NCI-H69 (cell line): ENCODE measurements at places on chromosomes 3 and 15.
A peak's percentile ranks its signal among the peaks of the same experiment; 100 is the strongest.

DNA sequence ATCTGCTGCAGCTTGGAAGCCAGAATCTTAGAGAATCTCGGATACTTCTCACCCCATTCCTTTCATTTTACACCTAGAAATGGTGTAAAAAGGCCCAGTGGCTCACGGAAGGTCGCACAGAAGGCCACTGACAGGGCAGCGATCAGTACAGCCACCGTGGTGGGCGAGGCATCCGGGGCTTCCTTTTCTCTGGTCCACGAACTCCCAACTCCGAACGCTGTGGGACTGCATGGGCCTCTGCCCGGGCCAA lies 36.3 kb upstream of the POLG start:
- no peak for DNase-seq

DNA sequence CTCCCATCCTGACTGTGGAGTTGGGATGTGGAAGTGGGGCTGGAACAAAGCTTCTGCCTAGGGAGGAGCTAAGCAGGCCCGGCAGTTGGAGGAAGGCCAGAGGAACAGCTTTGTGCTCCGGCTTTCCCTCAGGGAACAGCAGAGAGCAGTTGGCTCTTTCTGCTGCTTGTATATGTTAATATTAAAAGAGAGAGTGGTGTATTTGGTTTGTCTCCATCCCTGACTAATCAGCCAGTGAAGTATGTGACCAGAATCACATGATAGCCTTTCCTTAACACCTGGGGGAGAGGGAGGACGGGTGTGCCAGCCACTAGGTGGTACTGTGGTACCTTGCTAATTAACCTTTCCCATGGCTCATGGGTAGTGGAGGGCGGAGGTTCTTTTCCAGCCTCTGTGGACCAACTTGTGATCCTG lies 10.0 kb downstream of the EIF2B5 start:
- DNase-seq: peak; percentile 70

DNA sequence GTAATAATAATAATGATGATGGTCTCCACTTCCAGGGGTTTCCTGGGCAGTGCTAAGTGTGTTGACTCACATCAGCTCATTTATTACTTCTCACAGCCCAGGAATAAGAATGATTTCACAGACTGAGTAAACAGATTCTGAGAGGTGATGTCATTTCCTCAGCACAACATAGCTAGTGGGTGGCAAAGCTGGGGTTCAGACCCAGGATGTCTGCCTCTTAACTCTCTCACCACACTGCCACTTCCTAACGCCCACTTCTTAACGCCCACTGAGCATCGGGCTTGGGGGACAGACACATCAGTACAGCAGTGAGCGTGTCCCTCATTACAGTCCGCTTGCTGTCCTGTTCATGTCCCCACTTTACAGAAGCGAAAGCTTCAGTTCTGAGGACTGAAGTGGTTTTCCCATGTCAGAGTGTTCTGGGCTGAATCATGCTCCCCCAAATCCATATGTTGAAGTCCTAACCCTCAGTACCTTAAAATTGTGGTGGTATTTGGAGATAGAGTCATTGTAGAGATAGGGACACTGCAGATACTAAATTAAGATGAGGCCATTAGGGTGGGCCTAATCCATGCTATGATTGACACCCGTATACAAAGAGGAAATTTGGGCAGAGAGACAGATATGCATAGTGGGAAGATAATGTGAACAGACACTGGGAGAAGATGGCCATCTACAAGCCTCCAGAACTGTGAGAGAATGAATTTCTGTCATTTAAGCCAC lies 68.0 kb downstream of the ATP2B2 start:
- DNase-seq: no peak

GRCh38 chr3:97934980-97935695 lies 37.1 kb downstream of the RIOX2 start:
- DNase-seq: no peak

GRCh38 chr3:37499061-37499785 lies 324.8 kb upstream of the LRRFIP2 start:
- no peak for DNase-seq

DNA sequence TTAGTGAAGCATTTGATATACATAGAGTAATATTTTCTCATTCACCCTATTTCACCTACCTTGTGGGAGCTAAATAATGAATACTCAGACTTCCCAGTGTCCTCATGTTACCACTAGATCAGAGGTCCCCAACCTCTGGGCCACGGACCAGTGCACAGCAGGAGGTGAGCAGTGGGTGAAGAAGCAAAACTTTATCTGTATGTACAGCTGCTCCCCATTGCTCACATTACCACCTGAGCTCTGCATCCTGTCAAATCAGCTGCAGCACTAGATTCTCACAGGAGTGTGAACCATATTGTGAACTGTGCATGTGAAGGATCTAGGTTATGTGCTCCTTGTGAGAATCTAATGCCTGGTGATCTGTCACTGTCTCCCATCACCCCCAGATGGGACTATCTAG lies 79.4 kb downstream of the RETNLB start:
- DNase-seq: no peak

DNA sequence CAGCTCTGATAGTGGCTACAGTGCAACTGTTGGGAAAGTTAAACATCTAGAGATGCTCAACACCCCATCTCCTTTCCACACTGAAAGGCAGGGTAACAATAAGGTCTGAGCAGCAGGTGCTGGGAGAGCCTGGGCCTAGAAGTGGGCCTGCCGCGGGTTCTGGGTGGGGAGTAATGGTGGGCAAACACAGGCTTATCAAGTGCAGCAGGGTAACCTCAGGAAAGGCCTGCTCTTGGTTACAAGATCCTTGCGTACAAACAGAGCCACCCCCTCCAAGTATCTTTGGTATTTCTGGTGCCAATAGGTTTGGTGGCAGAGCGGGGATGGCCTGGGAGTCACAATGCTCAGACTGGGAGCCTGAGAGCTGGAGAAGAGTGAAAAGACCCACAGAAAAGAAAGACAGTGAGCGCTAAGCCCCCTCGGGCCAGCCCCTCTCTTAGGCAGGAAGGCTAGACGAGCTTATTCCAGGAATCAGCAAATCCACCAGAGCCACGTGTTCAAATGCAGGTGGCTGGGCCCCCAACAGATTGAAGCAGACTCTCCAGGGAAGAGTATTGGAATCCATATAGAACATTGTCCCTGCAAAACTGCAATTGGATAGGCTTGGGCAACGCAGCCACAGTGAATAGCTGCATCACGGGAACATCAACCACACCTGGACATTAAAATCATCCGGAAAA lies 2.7 kb downstream of the IQSEC1 start:
- DNase-seq: no peak

DNA sequence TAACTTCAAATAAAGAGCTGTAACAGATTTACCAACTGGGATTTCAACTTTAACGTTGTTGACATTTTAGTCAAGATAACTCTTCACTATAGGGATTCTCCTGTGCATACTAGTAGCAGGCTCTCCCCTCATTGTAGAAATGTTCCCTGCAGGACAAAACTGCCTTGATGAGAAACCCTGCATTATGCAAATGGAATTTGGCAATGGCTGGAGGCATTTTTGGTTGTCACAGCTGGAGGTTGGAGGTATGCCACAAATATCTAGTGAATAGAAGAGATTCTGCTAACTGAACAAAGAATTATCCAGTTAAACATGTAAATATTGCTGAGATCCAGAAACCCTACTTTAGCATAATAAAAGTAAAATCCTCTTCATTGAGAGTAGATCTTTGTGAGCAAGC lies 928.8 kb upstream of the ALCAM start:
- DNase-seq: peak; percentile 82

DNA sequence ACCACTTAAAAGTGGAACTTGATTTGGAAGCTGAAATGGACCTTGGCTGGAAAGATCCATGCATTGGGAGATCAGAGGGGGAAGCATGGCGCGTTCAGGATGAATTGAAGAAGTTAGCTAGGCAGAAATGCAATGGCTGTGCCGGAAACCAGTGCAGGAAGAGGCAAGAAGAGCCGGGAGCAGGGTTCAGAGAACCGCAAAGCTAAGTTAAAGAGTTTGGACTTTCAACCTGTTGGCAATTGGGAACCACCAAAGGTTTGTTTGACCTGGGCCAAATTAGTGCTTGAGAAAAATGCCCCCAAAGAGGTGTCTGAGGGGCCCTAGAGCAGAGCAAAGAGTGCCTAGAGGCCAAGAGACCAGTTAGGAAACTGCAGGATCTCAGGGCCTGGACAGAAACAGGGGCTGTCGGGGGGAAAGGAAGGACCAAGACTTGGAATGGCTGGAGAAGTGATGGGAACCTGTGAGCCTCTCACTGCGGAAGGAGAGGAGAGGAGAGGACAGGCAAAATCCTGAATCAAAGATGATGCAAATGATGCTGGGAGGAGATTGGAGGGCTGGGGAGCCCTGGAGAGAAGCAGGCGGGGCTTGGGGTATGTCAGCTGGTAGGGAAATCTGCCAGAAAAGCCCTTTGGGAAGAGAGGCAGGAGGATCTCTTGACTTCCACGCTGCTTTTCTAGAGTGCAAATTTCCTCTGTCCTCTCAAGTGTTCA lies 49.3 kb downstream of the FAM174B start:
- no peak for DNase-seq

- DNase-seq: no peak
These were observed 919.7 kb upstream of the NR2F2 start for GRCh38 chr15:95410757-95411156.

DNA sequence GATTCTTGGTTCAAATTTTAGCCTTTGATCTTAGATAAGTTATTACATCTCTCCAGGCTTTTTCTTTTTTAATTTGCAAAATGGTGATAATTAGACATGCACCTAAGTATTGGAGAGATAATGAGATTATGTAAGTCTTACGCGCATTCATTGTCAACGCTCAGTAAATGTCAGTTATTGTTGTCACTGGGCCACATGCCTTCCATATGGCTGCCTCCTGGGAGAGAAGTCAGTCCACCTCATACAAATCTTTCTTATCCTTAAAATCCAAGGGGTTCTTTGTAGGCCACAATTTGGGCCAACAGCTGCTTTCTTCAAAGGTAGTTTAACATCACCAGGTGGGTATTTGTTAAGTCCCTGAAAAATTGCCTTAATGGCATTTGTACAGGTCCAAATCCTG lies 25.5 kb upstream of the PTPRG start:
- DNase-seq: peak; percentile 44

GRCh38 chr15:80706161-80706560 lies 11.1 kb downstream of the ABHD17C start:
- DNase-seq: peak; percentile 9

DNA sequence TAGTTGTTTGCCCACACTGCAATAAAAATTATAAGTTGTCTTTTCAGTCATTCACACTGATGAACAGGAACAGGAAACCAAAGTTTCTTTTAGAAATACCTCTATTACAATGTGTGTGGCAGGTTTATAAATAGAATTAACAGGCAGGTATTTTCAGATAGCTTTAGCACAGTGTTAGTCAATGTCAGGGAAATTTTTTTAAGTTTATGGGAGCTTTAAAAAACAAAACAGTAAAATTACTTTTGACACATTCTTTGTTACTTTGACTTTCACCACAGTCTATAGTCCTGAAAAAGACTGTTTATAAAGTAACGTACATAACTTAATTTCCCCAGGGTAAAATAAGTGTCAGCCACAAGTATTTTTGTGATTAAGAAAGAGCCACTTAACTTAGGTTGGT lies 38.1 kb downstream of the SERPINI1 start:
- no peak for DNase-seq

- DNase-seq: no peak
These were observed 111.1 kb upstream of the FOXB1 start for GRCh38 chr15:59892985-59893384.

DNA sequence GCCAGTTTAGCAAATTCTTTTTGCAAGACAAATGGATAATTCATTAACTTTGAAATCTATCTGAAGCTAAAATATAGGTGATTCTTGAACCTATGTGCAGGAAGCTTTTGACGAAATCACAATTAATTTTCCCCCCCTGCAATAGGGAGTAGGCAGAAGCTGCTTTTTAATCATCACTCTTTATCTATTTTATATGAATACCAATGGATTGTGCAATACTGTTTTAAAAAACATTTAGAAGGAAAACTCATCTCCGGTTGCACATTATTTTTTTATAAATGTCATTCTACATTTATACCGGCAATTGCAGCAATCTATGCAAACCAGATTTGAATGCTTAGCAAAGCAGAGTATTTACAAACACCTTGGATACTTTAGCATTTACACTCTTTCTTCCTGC lies 121.1 kb upstream of the TMCO5A start:
- DNase-seq: no peak

GRCh38 chr3:53749448-53749847 lies 96.8 kb downstream of the CHDH start:
- DNase-seq: no peak
